ENCODE measurements at places on chromosomes 7 and 10.

DNA sequence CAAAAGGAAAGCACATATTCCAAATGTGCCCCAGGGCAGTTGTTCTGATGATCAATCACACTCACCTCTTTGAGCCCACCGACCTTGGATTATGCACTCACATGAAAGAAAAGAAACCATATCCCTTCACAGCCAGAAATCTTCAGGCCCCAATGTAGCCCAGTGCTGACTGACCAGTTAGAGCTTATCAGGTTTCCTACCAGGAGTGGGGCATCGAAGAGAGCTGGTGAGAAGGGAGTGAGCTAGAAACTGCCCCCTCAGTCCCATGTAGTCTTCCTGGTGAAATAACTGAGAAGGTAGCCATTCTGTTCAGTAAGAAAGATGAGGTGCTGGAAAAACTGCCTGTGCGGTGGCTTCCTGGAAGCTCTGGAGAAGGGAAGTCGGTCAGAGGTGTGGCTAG is 32.2 kb downstream of the NRCAM start:
- no peak for DNase-seq

DNA sequence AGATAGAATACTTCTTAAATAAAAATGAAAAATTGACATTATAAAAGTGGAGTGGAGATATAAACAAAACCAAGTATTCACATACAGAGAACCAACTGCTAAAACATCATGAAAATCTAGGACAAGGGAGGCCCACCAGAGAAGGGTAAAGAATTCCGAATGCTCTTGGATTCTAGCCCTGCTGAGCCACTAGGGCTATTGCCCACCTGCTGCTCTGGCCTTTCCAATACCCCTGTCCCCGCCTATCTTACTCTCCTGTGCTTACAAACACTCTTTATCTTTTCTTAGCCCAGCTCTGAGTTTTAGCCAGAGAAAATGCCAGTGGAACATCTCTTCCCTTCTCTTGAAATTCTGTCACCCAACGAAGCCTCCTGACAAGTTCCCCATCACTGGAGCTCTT is 100.3 kb downstream of the MACC1 start:
- no peak for DNase-seq

DNA sequence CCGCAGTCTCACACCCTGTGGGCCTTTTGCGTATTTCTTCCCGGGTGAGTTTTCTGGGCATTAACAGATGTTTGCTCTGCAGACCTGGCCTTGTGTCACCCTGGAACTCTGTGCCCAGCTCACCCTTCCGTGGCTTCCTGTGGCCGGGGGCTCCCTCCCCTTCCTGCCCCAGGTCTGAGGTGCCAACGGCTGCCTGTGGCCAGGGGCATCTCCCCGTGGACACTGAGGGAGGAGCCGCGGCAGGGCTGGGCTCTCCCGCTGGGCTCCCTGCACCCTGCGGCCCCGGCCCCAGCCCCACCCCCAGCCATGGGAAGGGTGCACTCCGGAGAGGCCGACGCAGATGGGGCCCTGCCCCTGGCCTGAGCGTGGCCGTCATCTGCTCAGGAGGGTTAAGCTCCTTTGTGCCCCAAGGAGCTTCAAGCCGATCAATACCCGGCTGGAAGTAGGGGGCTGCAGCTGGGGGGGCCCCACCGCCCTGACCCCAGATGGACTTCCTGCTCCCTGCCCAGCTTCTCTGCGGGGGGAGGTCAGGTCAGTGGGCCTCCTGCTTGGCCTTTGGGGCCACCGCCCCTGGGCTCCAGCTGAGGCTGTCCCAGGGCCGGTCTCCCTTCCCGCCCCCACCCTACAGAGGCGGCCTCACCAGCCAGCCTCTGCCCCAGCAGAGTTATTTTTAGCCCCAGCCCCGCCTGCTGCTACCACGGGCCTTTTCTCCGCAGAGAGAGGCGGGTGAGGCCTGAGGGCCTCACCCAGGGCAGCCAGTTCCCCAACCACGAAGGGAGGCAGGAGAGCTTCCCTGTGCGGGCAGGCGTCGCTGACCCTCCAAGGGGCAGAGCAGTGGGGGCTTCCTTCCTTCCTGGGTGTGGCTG is 24.2 kb downstream of the PWWP2B start:
- DNase-seq: peak; percentile 21

- no peak for DNase-seq
These were observed 327.1 kb downstream of the FRMD4A start for GRCh38 chr10:14003517-14004184.

DNA sequence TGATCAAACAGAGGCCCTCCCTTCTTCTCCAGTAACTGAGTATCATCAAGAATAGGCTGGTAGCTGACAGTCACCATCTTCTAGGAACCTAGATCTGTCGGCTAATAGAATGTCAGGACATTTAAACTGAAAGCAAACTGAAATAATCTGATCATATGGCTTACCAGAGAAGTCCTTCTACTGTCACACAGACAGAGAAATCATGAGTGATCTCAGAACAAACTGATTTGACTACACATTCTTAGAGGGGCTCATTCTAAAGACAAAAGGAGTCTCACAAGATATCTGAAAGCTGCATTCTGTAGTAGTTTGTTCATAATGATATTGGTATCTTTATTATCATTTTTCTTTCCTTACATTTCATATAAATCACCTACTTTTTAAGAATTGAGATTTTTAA is 130.9 kb upstream of the ADCY1 start:
- no peak for DNase-seq

Data from stimulated activated CD4-positive, alpha-beta T cell treated with anti-CD3 and anti-CD28 coated beads, TNF-alpha, amount 100 ng/mL, for 24 hours (primary cell).